ENCODE measurements at places on chromosomes 4 and X.
A peak's percentile ranks its signal among the peaks of the same experiment; 100 is the strongest.

DNA sequence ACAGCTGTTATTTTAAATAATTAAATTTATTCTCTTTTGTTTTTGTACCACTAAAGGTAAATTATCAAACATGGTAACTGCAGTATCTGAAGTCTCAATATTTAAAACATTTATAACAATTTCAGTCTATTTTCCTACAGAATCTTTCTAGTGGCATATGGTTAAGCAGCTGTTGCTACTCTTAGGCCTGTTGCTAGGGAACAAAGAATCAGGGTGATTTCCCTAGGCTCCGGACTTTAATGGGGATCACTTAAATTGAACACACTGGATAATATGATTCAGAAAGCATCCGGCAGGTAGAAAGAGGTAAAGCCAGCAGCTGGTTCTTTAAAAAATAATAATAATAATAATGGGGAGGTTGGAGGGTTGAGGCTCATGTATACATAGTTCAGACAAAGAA, 17.6 kb downstream of the FBXO8 start:
- no peak for DNase-seq

DNA sequence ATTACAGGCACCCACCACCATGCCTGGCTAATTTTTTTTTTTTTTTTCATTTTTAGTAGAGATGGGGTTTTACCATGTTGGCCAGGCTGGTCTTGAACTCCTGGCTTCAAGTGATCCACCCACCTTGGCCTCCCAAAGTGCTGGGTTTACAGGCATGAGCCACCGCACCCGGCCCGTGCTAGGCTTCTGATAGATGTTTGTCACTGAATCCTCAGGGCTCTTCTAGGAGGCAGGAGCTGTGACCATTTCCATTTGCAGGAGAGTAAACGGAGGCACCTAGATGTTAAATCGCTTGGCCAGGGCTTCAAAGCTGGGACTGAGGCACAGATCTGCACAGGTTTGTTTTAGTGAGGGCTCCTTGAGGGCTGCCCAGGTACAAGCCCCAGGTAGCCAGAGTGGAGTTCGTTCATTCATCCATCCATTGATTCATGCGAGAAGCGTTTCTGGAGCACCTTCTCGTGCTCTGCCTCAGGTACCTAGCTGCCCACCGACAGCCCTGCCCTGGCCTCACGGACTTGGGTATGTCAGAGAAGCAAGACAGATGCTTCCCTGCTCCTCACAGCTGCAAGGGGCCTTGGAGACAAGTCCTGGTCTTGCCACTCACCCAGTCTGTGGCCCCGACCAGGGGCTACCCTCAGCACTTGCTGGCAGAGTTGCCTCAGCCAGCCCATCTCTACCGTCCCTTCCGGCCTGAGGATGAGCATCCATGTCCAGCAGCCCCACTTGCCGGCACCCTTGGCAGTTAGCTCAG, 106.4 kb downstream of the PSAPL1 start:
- no peak for DNase-seq

GRCh38 chrX:31209005-31209628, 137.3 kb upstream of the FTHL17 start:
- peak; percentile 19 for DNase-seq

DNA sequence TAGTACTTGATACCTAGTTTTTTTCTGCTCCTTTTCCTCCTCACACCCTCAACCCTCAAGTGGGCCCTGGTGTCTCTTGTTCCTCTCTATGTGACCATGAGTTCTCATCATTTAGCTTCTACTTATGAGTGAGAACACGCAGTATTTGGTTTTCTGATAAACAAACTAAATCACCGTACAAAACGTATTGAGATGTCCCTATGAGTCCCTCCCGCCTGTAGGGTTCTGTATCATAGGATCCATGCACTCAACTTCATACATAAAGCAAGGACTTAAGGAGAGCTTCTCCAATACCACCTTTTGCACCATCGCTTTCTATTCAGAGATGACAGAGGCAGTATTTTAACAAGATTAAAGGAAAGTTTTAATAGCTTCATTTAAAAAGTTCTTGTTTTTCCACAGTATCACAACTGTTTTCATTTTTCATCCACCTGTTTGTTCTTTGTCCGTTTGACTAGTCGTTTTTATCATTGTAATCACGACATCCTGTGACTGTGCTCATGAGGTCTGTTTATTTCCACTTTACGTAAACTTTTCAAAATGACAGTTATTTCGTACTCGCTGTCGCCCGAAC, 457 bp upstream of the RAB9A start:
- no peak for DNase-seq

GRCh38 chr4:182111586-182111985, 131.6 kb upstream of the TENM3 start:
- DNase-seq: no peak

DNA sequence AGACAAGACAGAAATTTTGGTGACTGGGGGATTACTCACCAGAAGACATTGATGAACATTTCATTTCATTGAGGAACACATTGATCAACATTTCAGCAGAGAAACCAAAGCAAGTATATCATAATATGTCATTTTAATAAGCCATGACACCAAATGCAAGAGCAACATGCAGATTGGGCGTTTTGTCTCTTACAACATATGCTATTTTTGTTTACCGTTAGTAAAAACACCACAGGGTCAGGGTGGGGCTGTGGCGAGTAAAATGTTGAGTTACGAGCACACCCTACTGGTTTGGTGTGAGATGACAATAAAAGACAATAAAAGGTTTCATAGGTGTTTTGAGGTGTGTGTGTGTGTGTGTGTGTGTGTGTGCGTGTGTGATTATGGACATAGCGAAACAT, 294.5 kb downstream of the PDGFC start:
- DNase-seq: no peak

GRCh38 chr4:33111117-33111516, 2390.9 kb downstream of the PCDH7 start:
- no peak for DNase-seq

DNA sequence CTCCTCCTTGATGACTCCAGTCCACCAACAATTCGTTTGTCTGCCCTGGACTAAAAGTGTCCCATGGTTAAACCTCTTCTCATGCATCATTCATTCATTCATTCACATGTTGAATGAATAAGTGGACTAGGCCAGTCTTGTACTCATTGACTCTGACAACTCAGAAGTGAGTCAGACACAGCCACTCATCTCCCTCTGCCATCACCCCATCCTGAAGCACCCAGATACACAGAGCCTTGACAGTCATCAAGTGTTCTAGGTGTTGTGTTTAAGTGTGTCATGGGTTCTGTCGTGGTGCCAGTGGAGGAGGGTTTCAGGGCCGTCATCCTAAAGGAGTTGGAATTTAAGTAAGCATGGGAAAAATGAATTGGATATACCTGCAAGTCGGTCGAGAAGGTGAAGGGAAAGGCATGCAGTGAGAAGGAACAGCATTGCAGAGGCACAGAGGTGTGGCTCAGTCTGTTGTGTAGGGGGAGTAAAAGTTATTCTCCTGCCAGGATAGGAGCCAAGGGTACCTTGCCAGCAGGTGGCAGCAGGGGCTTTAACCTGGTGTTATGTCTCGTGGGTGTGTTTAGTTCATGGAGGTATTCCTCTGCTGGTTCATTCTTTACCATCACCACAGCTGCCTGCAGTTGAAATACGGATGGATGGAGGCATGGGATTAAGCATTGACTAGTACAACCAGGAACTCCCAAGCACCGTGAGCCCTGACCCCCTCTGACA, 18.3 kb downstream of the MAGED2 start:
- DNase-seq: no peak

DNA sequence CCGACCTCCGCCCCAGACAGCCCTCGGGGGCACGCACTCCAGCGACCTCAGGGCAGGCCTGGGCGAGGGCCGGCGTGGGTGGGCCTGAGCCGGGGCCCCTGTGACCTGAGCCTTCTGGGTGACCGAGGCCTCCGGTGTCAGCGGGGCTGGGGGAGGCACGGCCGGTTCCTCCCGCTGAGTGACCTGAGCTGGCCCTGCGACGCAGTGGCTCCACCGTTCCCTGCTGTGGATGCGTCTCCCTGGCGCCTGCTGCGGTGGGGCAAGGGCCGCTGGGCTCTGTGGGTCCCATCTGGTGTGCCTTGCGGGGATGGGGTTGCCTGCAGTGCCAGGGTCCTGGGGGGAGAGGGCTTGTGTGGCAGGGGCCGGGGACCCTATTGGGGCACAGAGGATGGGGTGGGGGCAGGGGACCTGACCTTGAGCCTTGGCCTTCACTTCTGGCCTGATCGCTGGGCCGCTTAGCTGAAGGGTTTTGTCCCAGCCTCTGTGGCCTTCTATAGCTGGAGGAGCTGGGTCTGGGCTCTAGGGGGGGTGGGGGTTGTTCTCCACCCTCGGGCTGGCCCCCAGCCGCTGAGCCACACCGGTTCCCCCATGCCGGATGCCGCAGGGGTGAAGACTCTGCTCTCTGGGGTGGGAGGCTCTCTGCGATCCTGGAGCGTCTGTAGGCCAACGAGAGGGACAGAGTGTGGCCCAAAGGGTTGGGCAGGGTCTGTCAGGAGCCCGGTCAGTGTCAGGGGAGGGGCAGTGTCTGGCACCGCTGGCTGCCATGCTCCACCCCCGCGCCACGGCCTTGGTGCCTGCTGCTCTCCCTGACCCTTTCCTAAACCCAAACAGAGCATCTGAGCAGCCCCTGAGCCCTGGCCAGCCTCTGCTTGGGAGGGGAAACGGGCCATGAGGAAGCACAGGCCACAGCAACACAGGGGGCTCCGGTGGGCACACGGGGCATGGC, 2.3 kb downstream of the NAT8L start:
- no peak for DNase-seq

DNA sequence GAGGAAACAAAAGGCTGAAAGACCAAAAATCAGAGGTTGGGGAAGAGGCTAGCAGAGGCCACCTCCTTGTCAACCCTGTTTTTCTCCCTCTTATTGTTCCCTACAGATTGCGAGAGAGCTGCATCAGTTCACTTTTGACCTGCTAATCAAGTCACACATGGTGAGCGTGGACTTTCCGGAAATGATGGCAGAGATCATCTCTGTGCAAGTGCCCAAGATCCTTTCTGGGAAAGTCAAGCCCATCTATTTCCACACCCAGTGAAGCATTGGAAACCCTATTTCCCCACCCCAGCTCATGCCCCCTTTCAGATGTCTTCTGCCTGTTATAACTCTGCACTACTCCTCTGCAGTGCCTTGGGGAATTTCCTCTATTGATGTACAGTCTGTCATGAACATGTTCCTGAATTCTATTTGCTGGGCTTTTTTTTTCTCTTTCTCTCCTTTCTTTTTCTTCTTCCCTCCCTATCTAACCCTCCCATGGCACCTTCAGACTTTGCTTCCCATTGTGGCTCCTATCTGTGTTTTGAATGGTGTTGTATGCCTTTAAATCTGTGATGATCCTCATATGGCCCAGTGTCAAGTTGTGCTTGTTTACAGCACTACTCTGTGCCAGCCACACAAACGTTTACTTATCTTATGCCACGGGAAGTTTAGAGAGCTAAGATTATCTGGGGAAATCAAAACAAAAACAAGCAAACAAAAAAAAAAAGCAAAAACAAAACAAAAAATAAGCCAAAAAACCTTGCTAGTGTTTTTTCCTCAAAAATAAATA, 179.9 kb downstream of the AR start:
- DNase-seq: no peak

DNA sequence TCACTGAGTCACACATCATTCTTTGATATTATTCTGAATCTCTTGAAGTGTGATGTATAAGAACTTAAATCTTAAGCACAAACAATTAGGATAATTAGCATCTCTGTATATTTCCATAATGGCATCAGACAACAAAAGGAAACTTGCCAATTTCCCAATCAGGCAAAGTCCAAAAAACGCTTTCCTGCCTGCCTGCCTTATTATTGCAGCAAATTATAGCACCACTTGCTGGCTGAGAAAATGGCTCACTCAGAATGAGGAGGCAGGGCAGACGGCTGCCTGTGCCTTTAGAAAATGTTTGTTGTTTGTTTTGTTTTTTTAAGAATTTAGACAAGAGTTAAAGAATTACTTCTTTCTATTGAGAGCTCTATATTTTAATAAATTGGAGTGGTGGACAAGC, 27.7 kb upstream of the NR3C2 start:
- DNase-seq: no peak

DNA sequence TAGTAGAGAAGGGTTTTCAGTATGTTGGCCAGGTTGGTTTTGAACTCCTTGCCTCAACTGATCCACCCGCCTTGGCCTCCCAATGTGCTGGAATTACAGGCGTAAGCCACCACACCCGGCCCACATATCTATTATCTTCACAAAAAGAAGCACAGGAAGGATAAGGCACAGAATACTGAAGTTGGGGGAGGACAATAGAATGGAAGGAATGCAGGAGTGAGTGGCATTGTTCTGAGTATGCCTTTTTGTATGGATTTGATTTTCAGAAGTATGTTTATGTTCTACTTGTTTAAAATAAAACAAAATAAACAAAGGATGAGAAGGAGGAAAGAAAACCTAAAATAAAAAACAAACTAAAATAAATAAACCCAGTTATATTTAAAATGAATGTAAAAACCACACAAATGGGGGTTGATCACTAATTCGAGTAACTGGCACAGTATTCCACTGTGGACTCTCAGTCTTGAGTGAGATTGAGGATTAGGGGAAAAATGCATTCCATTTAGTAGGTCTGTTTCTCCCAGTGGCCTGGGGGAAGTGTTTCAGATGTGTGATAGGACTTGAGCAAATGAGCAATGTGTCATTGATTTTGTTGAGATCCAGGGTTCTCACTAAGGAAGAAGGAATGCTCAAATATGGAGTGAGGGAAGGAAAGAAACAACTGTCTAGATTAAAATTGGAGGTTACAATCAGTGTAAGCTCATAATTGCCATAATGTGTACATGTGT, 109.0 kb upstream of the C1QTNF7 start:
- peak; percentile 29 for DNase-seq

GRCh38 chrX:45850197-45850774, 649.6 kb upstream of the DIPK2B start:
- DNase-seq: no peak

GRCh38 chr4:74855879-74856278, 61.6 kb upstream of the BTC start:
- DNase-seq: no peak

DNA sequence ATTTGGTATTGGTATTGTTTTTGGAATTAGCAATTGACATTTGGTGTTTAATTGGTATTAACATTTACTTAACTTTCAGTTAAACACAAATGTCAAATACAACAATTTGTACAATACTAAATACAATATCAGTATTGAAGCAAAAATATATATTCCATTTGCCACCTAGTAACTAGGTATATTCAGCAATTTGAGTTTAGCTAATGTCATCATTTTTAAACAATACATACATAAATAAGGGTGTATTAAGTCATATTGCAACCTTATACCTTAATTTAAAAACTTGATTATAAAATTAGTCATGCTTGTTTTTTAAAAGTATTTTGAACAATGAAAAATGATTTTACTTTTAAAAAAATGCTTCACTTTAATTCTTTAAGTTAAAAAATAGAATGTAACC, 53.3 kb downstream of the FBXO8 start:
- no peak for DNase-seq

GRCh38 chr4:67699603-67700002, 1.4 kb downstream of the UBA6 start:
- DNase-seq: no peak

- DNase-seq: no peak
Measured at GRCh38 chr4:156969911-156970310, 1.7 kb downstream of the PDGFC start.
